ENCODE measurements at places on chromosomes 16 and 17.

DNA sequence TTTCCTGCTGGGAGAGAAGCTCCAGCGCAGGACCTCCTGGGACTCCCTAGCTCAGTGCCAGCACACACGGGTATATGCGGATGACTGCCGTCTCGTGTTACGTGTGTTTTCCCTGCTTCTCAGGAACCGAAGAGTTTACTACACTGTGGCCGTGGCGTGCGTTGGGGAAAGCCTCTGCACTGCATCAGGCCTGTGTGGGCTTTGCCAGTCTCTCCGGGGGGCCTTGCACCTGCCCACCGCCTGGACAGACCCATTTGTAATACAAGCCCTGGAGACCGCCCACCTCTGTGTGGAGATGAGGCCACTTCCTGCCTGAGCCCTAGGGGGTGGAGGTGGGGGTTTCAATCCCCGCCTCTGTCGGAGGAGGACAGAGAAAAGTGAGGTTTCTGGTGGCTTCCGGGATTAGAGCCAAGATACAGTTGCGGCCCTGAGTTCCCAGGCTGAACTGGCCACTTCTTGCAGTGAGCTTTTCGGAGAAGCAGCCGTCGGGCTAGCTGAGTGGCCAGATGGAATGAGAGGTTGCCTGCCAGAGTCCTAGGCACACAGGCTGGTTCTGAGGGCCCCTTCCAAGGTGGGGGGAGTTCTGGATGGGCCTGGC is 43.4 kb upstream of the GSE1 start:
- DNase-seq, result no peak

DNA sequence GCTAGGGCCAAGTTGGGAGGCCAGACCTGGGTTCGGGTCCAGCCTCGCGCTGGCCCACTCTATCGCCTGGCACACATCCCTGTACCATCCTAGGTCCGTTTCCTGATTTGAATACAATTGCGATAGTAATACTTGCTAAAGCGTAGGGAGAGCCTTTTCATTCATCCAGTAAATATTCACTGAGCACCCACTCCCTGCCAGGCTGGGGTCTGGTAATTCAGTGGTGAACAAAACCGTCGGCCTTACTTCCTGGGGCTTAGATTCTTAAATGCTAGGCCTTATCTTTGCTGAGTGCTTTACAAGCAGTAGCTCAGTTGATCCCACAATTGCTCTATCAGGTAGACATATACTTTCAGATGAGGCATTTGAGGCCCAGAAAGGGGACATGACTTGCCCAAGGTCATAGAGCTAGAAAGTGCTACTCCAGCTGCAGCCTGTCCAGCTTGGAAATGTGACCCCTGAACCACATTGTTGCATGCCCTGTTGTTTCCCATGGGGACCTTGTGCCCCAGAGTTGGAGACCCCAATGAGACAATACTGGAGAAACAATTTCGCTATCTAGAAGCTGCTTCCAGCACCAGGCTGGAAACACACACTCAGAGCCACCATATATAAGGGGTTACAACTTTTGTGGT is 691 bp downstream of the USB1 start:
- DNase-seq, result no peak

GRCh38 chr16:534856-535445 is 7.4 kb downstream of the CAPN15 start:
- no peak for DNase-seq

- DNase-seq, result peak; percentile 85
These were observed 4.4 kb downstream of the CD19 start for GRCh38 chr16:28935924-28936783.

DNA sequence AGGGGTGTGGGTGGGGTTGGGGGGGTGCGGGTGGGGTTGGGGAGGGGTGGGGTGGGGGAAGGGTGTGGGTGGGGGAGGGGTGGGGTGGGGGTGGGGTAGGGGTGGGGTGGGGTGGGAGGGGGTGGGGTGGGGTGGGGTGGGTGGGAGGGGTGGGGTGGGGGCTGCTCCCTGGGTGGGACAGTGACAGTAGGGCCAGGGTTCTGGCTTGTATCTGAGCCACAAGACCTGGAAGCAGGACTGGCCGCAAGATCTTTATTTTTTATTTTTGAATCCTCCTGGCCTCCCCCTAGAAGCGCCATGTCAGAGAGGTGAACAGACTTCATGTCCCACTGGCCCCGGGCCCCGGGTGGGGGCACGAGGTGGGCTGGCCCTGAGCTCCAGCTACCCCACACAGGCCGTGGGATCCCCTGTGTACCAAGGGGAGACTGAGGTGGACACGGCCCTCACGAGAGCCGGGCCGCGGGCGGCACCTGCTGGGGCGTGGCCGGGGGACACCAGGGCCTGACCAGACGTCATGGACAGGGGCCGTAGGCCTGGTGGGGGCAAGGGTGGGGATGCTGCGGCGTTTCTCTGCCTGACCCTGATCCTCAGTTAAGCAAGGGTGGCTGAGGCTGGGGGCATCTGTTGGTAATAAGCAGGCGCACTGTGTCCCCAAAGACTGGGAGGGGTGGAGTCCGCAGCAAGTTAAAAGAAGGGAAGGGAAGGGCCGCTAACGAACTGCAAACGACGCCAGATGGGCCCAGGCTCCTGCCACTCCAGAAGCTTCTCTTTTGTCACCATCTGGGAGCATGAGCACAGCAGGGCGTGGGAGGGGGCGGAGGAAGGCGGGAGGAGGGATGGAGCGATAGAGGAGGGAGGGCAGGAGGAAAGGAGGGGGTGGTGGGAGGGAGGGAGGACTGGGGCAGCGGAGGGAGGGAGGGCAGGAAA is 22.3 kb upstream of the PABPN1L start:
- no peak for DNase-seq
